Posterior cingulate gyrus (tissue), 11 donors: ENCODE measurements at places on chromosomes 2 and 18.

- no peak for DNase-seq
Measured at GRCh38 chr2:54767921-54768320, 44.5 kb downstream of the EML6 start.

DNA sequence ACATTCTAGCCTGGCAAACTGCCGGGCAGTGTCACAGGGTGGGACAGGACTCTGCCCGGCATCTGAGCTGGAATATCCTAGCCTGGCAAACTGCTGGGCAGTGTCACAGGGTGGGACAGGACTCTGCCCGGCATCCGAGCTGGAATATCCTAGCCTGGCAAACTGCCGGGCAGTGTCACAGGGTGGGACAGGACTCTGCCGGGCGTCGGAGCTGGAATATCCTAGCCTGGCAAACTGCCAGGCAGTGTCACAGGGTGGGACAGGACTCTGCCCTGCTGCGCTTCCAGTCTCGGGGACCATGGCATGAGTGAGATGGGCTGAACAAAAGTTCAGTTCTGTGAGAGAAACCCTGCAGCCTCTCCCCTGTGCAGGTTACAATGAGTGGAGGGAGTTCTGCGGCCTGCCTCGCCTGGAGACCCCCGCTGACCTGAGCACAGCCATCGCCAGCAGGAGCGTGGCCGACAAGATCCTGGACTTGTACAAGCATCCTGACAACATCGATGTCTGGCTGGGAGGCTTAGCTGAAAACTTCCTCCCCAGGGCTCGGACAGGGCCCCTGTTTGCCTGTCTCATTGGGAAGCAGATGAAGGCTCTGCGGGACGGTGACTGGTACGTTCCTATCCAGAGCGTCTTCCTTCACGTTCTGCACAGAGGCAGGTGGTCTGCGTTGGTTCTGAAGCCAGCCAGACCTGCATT is 80.3 kb downstream of the TPO start:
- no peak for DNase-seq

- no peak for DNase-seq
Measured at GRCh38 chr2:215540658-215541057, 104.8 kb upstream of the FN1 start.

DNA sequence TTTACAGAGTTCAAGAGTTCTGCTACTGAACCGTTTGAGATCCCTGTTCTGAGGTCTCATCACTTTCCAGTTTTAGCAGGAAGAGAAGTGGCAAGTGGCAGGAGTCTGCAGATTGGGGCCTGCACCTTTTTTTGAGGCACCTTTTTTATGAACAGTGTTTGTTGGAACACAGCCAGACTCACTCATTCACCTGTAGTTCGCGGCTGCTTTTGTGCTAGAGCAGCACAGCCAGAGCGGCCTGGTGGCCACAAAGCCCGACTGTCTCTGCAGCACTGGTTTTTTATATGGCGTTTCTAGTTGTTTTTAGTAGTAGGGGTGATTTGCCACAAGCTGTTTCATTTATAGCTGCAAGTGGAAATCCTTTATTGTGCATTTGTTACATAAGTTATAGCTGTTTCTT is 8.6 kb downstream of the ACP1 start:
- DNase-seq, result no peak

GRCh38 chr18:45349019-45349418 is 266.3 kb upstream of the SLC14A2 start:
- DNase-seq, result no peak

DNA sequence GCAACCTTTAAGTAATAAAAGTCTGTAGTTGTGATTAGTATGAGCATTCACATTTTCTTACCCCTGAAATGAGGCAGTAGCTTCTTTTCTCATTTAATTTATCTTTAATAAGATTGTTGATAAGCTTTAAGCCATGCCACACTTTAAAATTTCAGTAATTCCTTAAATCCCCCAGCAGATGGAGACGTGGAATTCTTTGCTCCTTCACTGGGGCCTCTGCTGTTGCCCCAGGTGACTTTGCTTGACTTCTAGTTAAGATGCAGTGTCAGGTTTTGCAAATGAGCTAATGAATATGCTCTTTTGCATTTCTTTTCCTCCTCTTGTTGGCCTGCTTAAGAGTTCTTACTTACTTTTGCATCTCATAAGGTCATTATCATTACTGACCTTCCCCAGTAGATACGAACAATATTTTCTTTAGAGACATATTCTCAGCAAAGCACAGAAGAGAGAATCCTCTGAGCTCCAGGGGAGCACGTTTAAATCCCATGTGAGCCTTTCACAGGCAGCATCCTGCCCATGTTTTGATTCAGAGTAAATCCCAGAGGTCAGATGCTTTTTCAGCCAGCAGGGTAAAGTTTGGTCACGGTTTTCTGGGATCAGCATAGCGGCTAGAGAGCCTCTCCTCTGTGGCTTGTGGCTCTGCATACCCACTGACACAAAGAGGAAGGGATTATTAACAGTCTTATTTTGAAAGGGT is 222.9 kb downstream of the PTPRM start:
- DNase-seq, result no peak

DNA sequence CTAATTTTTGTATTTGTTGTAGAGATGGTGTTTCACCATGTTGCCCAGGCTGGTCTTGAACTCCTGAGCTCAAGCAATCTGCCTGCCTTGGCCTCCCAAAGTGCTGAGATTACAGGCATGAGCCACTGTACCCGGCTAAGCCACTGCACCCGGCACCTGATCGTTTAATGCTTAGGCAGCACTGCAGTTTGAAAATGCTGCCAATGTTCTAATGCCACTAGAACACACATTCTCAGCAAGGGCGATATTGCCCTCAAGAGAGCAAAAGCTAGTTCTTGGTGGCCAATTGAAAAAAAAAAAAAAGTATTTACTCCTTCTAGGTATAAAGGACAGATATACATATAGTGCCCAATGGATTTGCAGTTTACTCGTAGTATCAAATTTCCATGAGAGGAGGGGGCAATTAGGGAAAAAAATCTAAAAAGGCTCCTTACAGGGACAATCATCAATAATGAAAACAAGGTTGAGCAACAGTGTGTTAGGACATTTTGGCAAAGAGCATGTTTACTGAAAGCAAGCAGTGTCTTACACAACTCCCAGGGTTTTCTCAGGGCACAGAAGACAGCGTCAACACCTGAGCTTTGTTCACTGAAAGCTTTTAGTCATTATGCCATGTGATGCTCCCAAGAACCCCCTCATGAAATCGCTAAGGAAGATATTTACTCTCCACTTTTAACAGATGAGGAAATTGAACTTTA is 199.9 kb upstream of the PKDCC start:
- no peak for DNase-seq

GRCh38 chr2:226671141-226671676 is 128.4 kb downstream of the IRS1 start:
- no peak for DNase-seq

DNA sequence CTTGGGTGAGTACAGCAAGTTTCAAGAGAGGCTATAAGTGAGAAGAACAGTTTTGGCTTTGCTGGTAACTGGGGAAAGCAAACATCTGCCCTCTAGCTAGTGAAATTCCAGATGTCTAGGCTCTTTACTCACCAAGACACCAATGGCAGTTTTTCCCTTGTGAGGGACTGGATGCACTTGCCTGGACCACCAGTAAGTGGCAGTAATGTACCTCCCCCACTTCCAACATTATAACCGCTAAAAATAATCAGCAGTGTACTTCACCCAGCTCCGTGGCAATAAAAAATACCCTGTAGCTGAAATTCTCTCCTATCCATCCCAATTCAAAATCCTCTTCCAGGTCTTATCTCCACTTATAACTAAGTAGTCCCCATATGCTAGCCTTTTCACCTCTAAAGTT is 383.9 kb downstream of the ARHGAP15 start:
- no peak for DNase-seq

DNA sequence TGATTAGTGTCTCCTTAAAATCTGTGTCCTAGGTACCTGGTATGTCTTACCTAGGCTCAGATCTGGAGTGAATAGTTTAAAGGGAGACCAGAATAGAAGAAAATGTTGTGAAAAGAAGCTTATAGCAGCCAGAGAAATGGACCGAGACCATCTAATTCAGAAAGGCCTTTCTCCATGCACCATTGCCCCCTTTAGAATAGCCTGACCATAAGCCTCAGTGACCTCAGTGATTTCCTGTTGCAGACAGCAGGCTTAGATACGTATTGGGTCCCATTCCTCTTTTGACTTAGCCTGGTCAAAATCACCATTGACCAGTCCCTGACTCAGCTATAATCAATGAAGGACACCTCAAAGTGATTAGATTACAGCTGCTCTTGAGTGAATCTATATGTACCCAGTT is 690.7 kb upstream of the KLHL29 start:
- DNase-seq, result no peak

- no peak for DNase-seq
Measured at GRCh38 chr2:26039603-26040323, 5.9 kb downstream of the RAB10 start.

GRCh38 chr2:38444247-38444646 is 67.2 kb upstream of the ATL2 start:
- peak; percentile 39 for DNase-seq

GRCh38 chr2:234761910-234762309 is 189.9 kb upstream of the SH3BP4 start:
- no peak for DNase-seq

DNA sequence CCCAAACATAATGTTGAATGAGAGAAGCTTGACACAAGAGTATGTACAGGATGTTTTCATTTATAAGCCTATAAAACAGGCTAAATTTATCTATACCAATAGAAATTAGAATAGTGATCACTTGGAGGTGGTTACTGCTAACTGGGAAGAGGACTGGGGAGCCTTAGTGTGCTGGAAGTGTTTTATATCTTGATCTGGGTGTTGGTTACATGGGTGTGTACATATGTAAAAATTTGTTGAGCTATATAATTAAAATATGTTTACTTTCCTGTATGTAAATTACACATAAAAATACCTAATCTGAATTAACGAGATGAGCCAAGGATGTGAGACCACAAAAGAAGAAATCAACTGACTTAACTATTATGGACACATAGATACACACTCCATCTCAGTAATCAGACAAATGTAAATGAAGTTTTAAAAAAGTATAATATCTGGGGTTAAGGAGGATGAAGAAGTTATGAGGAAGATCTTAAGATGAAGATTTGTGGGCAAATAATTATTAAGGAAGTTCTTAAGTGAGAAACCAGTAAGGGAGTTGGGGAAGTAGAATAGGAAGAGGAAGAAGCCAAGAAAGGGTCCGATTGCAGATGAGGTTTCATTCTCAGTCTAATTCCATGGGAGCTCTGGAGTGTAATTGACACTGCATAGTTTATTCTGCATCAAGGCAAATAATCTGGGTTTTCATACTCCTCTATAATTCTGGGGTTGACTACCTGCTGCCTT is 32.3 kb upstream of the NABP1 start:
- no peak for DNase-seq
